Kidney epithelial cell (primary cell): ENCODE measurements at places on chromosomes 1 and 21. TPM values are rescaled to one million over a fixed set of nuclear protein-coding genes. Genes with fewer than 3 reads are reported as not detected.

The TSPEAR gene
- total RNA-seq: not detected in 2 replicates

The DEPDC1 gene
- 8.9 and 10.7 TPM in 2 replicates for total RNA-seq

The ATP6V1G3 gene
- not detected in 2 replicates for total RNA-seq

The AGBL4 gene
- total RNA-seq: not detected in 2 replicates

The LRRC38 gene
- total RNA-seq: 0.33 and 1.6 TPM in 2 replicates

The GSTM3 gene
- total RNA-seq: 30.3 and 31.8 TPM in 2 replicates

- DNase-seq: no peak
Measured at GRCh38 chr1:78045563-78045925, 222 bp upstream of the GIPC2 start.

DNA sequence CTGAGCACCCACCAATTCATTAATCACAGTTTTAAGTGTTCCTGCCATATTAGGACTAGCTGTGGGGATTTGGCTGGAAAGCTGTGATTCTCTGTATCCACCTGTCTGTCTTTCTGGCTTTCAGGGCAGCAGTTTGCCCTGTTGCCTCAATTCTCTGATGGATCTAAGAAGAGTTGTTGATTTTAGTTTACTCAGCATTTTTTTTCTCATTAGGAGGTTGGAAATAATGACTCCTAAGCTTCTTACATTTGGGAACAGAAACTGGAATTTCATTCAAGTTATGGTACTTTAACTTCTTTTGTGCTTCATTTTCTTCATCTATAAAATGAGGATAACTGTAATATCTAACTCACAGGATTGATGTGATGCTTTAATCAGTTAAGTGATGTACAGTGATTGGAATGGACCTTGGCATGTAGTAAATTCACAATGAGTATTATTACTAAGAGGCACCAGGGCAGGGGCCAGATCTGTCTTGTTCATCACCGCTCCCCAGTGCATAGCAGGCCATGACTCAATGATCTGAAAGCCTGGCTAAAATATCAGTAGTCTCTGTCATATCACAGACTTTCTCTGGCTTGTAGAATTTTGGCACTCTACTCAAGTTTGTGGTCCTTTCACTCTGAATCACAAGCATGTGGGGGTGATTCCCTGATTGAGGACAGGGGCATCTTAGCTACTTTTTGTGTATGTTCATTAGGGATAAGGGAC is 51.4 kb upstream of the GREM2 start:
- DNase-seq: no peak

DNA sequence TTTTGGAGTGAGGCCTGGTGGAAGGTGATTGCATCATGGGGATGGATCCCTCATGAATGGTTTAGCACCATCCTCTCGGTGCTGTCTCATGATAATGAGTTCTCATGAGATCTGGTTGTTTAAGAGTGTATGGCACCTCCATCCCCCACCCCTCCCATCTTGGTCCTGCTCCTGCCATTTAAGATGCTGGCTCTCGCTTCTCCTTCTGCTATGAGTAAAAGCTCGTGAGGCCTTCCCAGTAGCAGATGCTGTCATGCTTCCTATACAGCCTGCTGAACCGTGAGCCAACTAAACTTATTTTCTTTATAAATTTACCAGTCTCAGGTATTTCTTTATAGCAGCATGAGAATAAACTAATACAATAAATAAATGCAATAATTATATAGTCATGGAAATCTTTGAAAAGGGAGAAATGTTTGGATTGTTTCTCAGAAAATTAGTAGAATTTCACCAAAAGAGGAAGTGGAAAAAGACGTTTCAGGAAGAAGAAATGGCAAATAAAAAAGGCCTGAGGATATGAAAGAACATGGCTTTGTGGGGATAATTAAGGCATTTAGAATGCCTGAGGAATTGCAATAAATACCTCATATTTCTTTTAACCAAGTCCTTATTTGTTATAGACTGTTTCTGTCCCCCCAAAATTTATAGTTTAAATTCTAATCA is 451.2 kb upstream of the ADGRL4 start:
- DNase-seq: no peak

DNA sequence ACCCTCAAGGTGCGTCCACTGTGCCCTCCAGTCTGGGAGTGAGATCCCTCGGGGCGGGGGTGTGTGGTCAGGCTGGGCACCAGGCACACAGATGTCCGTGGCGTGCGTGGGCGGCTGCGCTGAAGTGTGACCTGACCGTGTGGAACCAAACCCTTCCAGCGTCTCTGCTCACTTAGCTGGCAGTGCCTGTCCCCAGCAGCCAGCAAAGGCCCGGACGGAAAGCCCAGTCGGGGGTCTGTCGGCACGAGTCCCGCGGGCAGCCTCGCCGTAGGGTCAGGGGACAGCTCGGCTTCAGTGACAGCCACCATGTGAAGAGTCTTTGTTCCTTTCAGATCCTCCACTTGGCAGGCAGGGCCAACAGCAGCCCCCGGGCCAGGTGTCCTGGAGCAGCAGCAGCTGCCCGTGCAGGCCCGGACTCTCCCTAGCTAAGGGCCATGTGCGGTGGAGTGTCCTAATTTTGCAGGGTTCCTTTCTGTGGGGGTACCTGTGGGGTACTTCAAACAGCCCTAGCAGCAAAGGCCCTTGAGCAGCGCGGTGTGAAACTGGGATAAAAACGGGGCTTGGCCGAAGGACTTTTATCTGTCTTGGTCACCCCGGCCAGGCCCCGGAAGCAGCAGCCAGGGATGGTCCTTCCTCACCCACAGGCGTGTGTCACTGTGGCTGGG is 11.6 kb downstream of the TTLL10 start:
- DNase-seq: no peak

GRCh38 chr1:198295225-198295624 is 138.4 kb downstream of the NEK7 start:
- no peak for DNase-seq

GRCh38 chr1:193538003-193538354 is 351.6 kb upstream of the B3GALT2 start:
- no peak for DNase-seq

DNA sequence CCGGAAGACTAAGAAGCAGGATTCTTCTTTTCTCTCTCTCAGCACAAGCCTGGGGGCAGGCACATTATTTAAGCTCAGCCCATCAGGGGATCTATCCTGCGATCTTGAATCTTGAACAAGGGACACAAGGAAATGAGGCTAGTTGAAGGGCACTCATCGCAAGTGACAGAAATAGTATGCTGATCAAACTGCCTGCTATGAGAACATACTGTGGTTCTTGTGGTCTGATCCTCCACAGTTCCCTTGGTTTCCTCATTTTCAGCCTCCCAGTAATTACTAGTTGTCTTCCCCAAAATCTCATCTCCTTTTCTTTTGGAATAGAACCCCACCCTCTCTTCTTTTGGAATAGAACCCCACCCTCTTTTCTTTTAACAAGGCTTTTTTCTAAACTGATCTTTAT is 6.5 kb downstream of the ANKRD45 start:
- DNase-seq: no peak

GRCh38 chr1:198890214-198890930 is 251.5 kb downstream of the PTPRC start:
- no peak for DNase-seq

GRCh38 chr1:202952818-202953217 is 5.3 kb downstream of the ADIPOR1 start:
- peak; percentile 4 for DNase-seq

DNA sequence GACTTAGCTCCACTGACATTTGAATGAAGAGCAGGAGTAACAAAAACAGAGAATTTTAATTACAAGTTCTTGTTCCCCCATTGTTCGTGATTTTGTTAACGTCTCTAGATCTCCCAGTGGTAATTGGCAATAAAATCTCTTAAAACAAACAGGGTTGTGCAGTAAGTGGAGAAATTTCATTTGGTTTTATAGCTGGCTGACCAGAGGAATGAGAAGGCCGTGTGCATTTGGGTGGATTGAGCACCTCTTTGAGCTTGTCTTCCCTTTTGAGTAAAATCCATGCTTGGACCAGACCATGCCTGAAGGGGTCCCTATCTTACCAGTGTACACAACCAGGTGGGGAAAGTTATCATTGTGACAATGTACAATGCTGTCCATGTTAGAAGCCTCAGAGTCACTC is 137.8 kb downstream of the HIVEP3 start:
- DNase-seq: peak; percentile 35

DNA sequence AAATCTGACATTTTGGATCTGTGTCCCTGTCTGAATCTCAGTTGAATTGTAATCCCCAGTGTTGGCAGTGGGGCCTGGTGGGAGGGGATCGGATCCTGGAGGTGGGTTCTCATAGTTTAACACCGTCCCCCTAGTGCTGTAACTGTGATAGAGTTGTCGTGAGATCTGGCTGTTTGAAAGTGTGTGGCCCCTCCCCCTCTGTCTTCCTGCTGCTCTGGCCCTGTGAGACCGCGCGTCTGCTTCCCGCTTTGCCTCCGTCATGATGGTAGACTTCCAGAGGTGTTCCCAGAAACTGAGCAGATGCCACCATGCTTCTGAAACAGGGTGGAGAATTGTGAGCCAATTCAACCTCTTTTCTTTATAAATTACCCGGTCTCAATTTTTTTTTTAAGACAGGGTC is 25.0 kb downstream of the AGPAT3 start:
- DNase-seq: no peak

DNA sequence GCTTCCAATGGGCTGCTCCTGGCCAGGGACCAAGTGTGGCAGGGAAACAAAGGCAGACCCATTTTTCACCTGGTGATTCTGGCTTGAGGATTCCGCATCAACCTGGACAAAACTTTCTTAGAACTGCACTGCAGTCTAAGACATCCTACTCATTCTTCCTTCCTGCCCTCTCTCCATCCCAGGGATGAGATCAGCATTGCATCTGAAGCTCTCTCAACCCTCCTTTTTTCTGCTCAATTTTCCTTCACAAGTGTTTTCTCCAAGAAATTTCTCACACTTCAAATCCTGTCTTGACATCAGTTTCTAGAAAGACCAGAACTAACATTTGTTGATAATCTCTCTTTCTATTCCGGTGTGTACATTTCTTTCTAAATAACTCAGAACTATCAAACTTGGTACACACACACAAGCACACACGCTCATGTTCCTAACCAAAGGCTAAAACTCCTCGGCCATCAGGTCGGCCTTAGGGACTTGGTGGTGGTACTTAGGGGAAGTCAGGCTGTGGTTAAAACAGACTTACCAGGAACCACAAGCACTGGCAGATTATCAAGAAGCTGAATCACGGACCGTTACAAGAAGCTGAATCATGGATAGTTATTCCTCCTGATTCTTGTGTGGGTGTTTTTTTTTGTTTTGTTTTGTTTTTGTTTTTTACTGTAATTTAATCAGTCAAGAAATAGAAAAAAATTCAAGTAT is 21.0 kb upstream of the CXADR start:
- DNase-seq: peak; percentile 99

DNA sequence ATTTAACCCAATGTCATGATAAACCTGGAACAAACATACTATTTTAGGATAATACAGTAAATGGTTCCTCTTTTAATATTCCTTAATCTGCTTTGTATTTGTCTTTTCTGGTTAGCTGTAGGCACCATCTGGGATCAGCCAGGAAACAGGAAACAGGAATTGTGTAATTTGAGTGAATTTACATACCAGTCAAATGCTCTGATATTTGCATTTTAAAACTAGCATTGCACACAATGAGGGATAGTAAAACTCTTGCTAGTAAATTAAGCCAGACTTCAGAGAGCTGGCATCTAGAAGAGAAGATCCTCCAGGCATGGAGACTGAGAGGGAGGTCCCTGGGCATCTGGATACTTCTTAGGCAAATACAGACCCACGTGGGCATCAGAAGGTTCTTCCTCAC is 103.5 kb downstream of the HMCN1 start:
- no peak for DNase-seq

DNA sequence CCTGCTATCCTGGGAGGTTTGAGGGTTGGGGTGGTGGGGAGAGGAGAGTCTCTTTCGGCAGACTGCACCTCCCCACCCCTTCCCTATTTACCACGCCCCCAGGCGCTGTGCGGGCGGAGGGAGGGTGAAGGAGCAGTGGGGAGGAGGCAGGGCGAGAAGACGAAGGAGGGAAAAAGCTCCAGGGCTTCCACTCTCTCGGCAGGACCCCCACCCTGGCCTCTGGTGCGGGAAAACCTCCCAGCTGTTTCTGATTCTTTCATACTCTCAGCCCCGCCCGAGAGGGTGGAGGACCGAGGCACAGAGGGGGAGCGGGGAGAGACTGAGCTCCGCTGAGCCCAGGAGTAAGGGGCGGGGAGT is 866 bp upstream of the WNT2B start:
- DNase-seq: no peak

DNA sequence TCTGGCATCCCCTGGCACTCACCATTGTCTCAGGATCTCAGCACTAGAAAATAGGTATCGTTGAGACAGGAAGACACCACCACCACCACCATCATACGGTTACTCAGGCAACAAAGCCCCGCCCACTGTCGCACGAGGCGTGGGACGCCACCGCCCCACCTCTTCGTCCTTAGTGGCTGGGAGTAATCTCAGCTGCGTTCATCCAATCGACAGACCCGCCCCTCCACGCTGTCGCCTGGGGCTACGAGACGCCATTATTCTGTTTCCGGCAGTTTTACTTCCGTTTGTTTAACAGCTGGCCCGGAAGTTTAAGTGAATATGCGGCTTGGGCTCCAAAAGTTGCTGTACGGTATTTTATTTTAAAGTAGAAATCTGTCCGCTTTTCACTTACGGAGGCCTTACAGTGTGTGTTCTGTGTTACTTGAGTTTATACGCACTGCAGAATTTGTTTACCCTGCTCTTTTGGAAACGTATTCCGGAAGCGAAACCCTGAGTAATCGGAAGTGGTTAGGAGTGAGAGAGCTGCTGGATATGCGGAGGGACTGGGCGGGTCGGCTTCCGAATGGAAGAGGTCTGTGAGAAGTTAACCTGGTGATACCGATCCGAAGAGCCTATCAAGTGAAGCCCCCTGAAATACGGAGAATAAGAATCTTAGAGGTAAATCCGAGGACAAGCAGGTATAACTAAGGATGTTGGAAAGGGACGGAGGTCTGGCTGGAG is at the start of the genes BLZF1 and NME7:
BLZF1 (plus strand) TSS at position 510 of the 720 bp plus-strand sequence. CDS start 1,328 bp downstream, outside the sequence.
NME7 (minus strand) TSS at position 112 of the 720 bp plus-strand sequence; CDS start at position 25, 87 bp downstream.
- peak; percentile 89 for DNase-seq

GRCh38 chr1:27144049-27144748 is 10.7 kb downstream of the SLC9A1 start:
- DNase-seq: no peak

GRCh38 chr1:202130816-202131522 is 8.3 kb downstream of the GPR37L1 start:
- no peak for DNase-seq

GRCh38 chr1:223803211-223803610 is 42.5 kb downstream of the TP53BP2 start:
- DNase-seq: no peak

- DNase-seq: no peak
Measured at GRCh38 chr1:221774054-221774842, 32.4 kb upstream of the DUSP10 start.

- DNase-seq: no peak
Measured at GRCh38 chr1:81115422-81115821, 685.3 kb upstream of the ADGRL2 start.
